ENCODE measurements at places on chromosomes 7 and 10.

DNA sequence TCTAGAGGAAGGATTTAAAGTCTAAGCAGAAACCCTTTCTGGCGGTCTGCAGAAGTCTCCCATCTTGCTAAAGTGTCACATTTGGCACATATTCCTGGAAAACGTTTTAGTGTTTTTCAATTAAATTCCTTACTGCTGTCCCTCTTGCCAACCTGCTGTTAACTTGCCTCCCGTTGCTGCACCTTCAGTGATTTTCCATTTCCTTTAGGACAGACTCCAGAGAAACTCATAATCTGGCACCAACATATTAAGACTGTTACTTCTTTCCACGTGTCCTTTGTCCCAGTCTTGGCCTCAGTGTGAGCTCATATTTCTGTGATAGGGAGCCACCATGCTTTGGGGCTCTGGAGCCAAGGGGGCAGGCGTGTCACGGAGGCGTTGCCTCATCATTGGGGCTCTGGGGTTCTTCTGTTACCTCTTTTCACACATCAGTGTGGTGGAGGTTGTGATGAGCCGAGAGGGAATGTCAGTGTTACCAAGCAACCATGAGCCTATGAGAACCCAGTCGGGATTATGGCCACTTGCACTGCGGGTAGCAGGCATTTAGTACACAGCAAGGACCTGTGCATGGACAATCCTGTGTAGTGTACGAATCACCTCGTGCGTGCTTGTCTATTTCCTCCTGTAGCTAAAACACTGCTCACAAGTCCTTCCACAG lies 26.0 kb upstream of the ZNF32 start:
- no peak for DNase-seq

GRCh38 chr10:102408728-102409603 lies 9.6 kb downstream of the PSD start:
- DNase-seq, result no peak

DNA sequence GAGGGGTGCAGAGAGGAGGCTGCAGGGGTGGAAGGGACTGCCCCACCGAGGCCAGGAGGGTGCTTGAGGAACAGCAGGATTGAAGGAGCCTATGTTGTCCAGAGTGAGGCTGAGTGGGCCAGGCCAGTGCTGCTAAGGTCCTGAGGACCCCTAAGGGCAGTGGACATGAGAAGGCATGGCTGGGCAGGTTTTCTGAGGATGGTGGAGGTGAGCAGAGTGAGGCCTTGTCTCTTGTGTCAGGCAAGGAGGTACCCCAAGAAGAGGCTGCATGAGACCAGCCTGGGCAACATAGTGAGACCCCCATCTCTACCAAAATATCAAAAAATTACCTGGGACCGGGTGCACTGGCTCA lies 5.2 kb downstream of the SH2B2 start:
- DNase-seq, result no peak

DNA sequence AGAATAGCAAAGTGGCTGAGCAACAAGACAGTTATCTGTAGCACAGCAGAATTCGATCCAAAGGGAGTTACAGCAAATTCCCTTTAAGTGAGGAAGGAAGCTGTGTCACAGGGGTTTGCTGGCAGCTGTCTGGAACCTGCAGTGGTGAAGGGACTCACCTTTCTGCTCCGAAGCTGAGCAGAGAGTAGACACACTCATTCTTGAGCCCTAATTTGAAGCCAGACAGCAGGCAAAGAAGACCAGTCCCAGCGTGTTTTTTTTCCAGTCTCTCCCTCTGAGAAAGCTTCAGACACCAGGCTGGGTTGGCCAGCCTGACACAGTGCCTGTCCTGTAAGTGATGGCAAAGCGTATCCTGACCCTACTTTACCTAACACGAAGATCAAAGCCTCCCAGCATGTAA lies 210.7 kb downstream of the TRIL start:
- no peak for DNase-seq

GRCh38 chr7:96131525-96131924 lies 190.4 kb downstream of the SLC25A13 start:
- no peak for DNase-seq

GRCh38 chr7:82172017-82172416 lies 271.6 kb downstream of the CACNA2D1 start:
- no peak for DNase-seq

DNA sequence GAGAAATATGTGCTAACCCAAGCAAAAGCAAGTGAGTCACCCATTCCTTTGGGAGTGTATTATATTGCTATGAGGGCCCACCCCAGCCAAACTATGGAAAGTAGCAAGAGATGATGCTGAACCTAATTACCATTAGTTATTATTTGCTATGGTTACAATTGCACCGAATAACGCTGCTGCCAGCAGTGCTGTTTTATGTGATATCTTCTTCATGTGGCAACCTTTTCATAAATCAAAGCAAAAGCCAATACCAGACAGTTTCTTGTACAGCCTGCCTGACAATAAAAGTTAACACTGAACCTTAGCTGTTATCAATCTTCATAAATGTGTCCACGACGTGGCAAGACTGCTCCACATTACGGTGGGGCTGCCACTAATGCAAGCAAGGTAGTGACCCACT lies 241.7 kb upstream of the PLXNA4 start:
- DNase-seq, result no peak

All from C1 segment of cervical spinal cord (tissue), 14 donors.